ENCODE measurements at places on chromosomes 16 and 17. TPM values are rescaled to one million over a fixed set of nuclear protein-coding genes. Genes with fewer than 3 reads are reported as not detected.

The TBC1D28 gene
- not detected for polyA plus RNA-seq

- DNase-seq, result no peak
Measured at GRCh38 chr17:80113033-80113484, 11.7 kb downstream of the GAA start.

DNA sequence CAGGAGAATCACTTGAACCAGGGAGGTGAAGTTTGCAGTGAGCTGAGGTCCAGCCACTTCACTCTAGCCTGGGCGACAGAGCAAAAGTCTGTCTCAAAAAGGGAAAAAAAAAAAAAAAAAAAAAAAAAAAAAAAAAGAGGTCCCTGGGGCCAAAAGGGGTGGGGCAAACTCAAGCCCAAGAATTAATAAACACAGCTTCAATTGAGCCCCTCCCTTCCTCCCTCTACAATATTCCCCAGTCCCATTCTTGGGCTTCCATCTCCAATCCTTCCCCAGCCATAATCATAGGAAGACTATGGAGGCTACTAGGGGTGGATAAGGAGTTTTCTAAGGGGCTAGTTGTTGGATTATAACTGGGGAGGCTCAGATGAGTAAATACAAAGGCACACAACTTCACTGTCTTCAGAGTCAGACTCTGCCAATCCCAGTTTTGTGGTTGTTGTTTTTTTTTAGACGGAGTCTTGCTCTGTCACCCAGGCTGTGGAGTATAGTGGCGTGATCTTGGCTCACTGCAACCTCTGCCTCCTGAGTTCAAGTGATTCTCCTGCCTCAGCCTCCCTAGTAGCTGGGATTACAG lies 9.5 kb downstream of the CAVIN1 start:
- no peak for DNase-seq

DNA sequence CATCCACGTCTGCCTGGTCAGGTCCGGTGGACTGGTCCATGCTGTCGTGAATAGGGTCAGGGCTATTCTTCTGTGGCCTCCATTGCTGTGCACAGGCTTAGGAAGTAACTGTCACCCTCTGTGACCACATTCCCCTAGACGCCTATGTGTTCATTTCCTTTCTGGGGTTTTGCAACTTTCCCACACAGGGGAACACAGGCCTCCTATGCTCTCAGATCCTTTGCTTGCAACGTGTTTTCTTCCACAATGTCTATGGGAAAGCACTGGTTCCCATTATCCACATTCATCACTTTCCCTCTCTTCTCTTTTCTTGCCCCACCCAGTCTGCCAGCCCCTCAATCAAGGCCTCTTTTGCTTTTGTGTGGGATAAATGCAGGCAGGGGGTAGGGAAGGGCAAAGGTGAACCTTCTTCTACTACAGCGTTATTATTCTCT lies 43.2 kb upstream of the DNAJA2 start:
- DNase-seq, result no peak

GRCh38 chr17:61253362-61253761 lies 146.3 kb upstream of the TBX2 start:
- no peak for DNase-seq

GRCh38 chr17:49382556-49382955 lies 20.5 kb upstream of the ZNF652 start:
- no peak for DNase-seq

The OR1E2 gene
- not detected for polyA plus RNA-seq

DNA sequence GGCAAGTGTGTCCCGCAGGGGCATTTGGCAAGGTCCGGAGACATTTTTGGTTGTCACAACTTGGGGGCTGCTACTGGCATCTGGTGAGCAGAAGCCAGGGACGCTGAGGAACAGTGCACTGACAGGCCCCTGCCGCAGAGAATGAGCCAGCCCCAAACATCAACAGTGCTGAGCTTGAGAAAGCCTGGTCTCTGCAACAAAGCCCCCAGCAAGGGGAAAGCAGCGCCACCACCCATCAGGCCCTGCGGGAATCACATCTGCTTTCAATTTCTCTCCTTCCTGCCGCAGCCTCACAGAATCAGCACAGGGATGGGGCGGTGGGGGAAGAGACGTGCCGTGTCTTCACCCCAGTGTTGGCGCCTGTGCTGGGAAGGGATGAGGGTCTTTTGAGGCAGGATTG lies 14.8 kb upstream of the PRPSAP1 start:
- DNase-seq, result no peak

- no peak for DNase-seq
Measured at GRCh38 chr16:85476389-85476788, 136.7 kb upstream of the GSE1 start.

The SEPTIN12 gene
- polyA plus RNA-seq, result 0.19 TPM

DNA sequence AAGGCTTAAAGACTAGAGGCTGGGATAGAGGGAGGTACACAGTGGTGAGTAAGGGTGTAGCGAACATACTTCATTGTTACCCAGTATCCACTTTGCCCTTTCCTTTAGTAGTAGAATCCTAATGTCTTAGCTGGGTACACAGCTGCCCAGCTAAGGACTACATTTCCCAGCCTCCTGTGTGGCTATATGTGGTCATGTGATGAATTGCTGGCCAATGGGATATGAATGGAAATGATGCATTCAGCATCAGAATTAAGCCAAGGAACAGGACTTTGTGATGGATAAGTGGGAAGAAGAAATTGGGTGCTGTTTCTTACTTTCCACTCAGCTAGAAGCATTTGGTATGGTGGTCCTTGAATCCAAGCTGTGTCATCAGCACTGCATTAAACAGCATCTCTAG lies 55.9 kb downstream of the FOXL1 start:
- no peak for DNase-seq

The SEZ6 gene
- 0.70 TPM for polyA plus RNA-seq

- no peak for DNase-seq
Measured at GRCh38 chr16:73572135-73572828, 524.4 kb upstream of the ZFHX3 start.

GRCh38 chr17:50945779-50946222 lies 79.6 kb upstream of the TOB1 start:
- no peak for DNase-seq

The MT4 gene
- not detected for polyA plus RNA-seq

The UMOD gene
- polyA plus RNA-seq, result 114 TPM

DNA sequence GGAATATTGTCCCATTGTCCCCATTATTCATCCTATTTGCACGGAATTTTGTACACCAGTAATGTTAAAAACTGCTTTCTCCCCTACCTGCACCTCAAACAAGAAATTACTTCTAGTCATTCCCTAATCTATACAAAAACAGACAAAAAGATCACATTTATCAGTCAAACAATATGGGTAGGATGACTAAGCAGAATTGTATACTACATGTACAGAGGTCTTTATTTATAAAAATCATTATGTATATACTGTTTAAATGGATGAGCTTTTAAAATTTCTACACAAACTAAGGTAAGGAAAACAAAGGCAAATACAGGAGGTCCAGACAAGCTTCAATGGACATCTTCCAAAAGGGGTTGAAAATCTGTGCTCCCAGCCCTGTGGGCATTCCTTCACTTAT lies 137.7 kb downstream of the CEP112 start:
- DNase-seq, result no peak

GRCh38 chr16:54236773-54237172 lies 49.8 kb downstream of the IRX3 start:
- no peak for DNase-seq

DNA sequence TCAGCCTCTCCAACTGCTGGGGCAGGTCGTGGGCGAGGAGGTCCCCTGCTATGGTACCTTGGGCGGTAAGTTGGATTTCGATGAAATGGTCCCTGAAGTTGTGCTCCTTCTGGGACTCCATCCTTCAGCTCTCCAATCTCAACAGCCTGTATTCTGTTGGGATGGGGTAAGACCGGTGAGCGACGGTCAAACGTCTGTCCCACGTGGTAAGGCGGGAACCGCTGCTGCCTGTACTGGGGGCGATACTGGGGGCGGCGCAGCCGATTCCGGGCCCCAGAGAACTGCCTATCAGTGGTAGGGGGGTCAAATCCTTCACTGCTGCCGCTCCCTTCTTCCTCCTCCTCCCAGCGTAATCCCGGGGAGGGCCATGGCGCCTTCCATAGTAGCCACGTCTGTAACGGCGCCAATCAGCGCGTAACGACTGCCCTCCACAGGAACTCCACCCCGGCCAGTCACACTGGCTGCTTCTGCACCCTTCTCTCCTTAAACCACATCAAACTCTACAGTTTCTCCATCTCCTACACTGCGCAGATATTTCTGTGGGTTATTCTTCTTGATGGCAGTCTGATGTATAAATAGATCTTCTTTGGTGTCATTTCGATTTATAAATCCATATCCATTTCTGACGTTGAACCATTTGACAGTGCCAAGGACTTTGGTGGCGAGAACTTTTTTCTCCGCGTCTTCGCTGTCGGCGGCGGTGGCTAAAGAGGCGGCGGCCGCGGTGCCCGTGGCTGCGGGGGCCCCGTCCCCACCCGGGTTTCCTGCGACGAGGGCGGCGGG lies 41.1 kb downstream of the AHSP start:
- no peak for DNase-seq

- no peak for DNase-seq
Measured at GRCh38 chr17:72604518-72604917, 483.7 kb downstream of the SOX9 start.

DNA sequence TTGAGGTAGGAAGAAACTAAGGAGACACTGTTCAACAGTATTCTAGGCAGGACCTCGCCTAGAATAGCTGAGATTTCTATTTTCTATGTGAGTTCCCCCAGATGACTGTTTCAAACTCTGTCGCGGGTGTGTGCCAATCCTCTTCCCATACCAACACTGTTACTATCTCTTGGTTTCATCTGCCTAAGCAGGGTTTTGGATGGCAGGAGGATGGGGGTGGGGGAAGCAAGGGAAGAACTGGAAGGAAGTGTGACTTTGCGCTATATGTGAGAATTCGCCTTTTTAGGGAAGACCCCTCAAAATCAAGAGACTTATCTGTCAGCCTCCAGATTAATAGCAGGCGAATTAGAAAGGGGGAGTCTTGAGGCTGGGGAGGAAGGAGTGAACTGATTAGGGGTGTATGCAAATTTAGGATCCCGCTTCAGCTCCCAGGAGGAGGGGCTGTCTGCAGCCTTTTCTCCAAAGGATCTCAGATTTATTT lies 521 bp upstream of the G6PC3 start:
- DNase-seq, result no peak

GRCh38 chr16:84839956-84840355 lies 20.2 kb downstream of the CRISPLD2 start:
- DNase-seq, result no peak

DNA sequence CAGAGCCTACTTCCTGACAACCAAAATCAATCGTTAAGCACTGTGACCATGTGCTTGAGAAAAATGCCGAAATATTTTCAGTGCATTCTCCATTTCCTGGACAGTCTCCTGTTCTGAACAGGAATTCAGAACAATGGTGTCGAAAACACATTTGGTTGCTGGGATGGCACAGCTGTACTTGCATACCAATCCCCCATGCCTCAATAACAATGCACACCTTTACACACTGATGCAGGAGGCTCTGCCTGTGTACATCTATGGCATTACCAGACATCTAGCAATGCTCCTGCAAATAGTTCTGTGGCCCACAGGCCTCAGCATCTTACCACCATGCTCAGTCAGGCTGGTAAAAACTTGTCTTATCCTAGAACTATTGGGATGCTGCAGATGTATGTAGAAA lies 6.2 kb downstream of the CHTF8 start:
- DNase-seq, result no peak

The NDE1 gene
- 49.9 TPM for polyA plus RNA-seq

GRCh38 chr17:49327835-49328784 lies 33.9 kb downstream of the ZNF652 start:
- DNase-seq, result no peak

The GAS2L2 gene
- 0.13 TPM for polyA plus RNA-seq

- DNase-seq, result no peak
Measured at GRCh38 chr16:52786091-52786490, 239.1 kb upstream of the TOX3 start.

GRCh38 chr16:84562174-84562815 lies 55.6 kb downstream of the COTL1 start:
- DNase-seq, result no peak

DNA sequence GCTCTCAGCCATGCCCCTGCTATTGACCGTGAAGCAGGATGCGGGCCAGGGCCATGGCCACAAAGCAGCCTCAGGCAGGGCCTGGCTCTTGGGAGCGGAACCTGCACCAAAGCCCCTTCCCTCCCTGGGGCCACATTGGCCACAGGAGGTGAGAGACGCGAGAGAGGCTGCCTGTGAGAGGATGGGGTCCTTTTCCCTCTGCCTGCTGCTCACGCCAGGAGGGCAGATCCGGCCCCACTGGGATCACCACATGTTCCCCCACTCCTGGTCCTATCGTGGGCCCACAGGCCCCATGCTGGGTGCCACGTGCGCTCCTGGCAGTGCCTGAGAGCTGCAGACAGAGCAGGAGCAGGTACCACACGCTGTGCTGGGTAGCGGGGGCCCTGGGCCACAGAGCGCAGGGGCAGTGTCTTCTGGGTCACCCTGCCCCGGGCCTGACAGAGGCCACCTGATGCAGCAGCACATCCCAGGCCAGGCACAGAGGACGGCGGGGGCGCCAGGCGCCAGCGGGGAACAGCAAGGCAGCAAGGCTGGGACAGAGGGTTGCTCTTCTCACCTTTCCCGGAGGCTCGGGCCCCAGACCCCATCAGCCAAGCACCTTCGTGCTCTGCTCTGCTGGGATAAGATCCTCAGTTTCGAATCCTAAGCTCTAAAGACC lies 9.2 kb upstream of the NUDT16L1 start:
- DNase-seq, result no peak

DNA sequence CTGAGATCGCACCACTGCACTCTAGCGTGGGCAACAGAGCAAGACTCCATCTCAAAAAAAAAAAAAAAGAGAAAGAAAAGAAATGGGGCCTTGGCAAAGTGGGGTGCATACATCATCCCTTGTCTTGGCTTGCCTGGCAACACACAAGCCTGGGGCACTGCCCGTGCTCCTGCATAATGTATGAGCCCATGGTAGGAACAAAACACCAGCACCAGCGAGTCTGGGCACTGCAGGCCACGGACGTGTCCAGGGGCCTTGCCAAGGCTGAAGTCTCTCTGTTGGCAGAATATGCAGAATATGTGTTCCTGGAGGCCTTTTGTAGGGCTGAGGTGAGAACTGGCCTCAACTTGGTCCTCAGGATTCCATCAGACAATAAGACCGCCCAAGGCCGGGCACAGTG lies 15.7 kb upstream of the ALDOA start:
- no peak for DNase-seq

GRCh38 chr17:56810343-56810742 lies 23.4 kb downstream of the C17orf67 start:
- no peak for DNase-seq

DNA sequence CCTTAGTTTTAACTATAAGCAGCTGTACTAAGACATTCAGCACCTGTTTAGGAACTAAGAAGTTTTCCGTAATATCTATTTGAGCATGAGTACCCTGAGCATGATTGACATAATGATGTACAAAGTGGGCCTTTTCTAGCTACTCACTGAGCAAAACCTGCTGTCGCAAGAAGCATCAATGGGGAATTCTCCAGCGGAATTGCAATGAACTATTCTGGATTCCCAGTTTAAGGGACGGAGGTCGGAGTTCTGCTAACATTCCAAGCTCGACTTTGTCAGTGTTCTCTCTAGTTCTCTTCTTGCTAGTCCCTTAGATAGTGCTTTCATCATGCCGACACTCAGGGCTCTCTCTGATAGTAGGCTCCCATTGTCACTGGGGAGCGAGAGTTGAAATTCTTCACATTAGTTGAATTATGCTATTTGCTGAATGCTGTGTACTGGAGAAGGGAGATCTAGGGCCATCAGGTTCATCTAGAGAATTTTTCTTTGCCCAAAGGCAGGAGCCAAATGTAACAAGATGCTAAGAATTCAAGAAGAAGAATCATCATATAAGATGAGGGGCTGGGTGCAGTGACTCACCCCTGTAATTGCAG lies 40.2 kb upstream of the MYH2 start:
- DNase-seq, result no peak

All from left renal cortex interstitium (tissue), 4 donors.